ENCODE measurements at places on chromosomes 2 and 18.

- DNase-seq = no peak
Measured at GRCh38 chr2:214436470-214436869, 25.6 kb downstream of the VWC2L start.

- DNase-seq = no peak
Measured at GRCh38 chr2:229880892-229881586, 40.8 kb downstream of the TRIP12 start.

GRCh38 chr2:3099860-3100234, 277.8 kb downstream of the EIPR1 start:
- DNase-seq = no peak

- DNase-seq = no peak
Measured at GRCh38 chr2:14330884-14331283, 301.6 kb upstream of the LRATD1 start.

- no peak for DNase-seq
Measured at GRCh38 chr2:215436705-215437565, 1.1 kb upstream of the FN1 start.

- no peak for DNase-seq
Measured at GRCh38 chr2:64317707-64318475, 136.1 kb upstream of the LGALSL start.

DNA sequence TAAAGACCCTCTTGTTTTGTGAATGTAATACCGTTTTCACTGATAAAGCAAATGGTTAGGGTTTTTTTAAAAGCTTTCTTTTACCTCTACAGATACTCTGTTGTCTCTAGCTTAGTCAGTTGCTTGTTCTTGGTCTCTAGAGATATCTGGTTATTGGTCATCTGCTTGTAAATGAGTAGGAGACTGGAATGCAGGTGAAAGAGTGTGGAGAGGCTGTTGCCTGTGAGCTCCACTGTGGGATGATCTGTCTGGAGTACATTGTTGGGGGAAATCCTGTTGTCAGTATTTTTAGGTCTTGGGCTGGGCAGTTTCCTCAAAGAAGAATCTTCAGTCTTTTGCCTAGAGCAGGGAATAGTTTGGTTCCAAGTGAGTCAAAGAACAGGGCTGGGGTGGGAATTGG, 67.7 kb downstream of the SMCHD1 start:
- no peak for DNase-seq

- DNase-seq = no peak
Measured at GRCh38 chr2:237315170-237315828, 98.7 kb downstream of the COL6A3 start.

GRCh38 chr2:188459061-188459460, 167.4 kb downstream of the GULP1 start:
- DNase-seq = no peak

- no peak for DNase-seq
Measured at GRCh38 chr2:99877963-99878362, 264.4 kb downstream of the AFF3 start.

- DNase-seq = no peak
Measured at GRCh38 chr2:98114643-98115330, 27.8 kb downstream of the VWA3B start.

- DNase-seq = no peak
Measured at GRCh38 chr2:66699793-66700676, 265.1 kb downstream of the MEIS1 start.

DNA sequence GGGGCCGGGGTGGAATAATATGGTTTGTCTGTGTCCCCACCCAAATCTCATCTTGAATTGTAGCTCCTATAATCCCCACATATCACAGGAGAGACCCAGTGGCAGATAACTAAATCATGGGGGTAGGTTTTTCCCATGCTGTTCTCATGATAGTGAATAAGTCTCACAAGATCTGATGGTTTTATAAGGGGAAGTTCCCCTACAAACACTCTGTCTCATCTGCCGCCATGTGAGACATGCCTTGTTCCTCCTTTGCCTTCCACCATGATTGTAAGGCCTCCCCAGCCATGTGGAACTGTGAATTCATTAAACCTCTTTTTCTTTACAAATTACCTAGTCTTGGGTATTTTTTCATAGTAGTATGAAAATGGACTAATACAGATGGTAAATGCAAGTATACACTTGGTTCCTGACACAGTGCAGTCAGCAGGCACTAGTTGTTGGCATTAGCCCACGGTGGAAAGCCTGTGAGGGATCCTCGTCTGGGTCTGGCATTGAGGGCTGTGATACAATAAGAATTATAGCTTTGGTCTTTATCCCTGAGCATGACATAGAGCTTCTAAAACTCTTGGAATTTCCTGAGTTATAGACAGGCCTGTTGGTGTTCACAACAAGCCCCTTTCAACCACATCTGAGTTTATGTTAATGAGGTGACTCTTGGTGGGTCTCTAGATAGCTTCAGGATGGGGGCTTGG, 135.8 kb downstream of the CABLES1 start:
- DNase-seq = no peak

DNA sequence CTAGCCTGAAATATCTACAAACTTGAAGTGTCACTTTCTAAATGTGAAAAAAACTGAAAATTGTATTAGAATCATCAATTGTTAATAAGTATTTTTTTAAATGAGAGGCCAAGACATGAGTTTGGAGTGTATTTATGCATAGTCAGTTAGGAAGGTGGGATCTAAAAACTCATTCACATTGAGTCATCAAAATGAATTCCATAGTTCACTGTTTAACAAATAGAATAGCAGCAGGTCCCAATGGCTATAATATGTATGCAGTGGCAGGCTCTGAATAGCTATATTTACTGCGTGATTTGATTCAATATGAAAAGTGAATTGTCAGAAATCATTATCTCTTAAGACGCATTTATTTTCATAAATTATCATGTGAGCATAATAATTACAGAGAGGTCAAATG, 256.1 kb downstream of the ZNF385B start:
- no peak for DNase-seq

DNA sequence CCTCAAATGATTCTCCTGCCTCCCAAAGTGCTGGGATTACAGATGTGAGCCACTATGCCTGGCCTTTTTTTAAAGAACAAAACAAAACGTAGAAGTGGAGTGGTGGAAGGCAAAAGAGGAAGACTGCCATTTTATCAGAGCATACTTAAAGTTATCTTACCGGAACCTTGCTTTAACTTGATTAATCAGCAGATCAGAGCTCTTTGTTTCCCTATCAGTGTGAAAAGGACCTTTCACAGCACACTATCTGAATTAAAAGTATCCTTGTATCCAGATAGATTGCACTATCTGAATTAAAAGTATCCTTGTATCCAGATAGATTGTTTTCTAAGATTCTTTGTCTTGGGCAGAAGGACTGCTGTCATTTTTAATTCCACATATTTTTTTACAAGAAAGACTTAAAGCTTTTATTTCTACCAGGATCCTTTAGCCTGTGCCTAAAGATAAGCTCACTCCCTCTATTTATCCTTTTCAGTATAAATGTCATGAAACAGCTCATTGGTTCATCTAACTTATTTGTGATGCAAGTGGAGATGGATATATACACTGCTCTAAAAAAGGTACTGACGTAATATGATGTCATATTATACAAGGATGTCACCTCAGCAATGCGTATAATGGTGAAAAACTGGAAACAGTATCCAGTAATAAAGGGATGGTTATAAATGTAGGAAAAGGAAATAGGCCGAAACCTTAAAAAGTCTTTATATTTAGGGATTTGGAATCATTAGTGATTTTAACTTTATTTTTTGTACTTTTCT, 17.8 kb downstream of the GMCL1 start:
- DNase-seq = no peak

DNA sequence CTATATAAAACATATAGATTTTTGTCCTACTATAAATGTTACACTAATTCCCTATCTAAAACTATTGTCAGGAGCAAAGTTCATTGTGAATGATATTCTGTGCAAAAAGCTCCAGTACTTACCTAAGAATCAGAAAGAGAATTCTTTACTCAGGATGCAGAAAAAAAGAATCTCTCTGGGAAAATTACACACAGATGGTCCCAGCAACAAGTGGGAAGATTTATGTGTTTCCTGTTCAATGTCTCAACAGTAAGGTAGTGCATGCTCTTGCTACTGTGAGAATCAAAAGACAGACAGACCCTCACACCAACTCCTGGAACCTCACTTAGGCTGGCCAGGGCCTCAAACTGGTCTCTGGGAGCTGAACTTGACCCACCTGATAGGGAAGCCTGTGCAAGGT, 11.2 kb upstream of the NAPG start:
- DNase-seq = no peak

- no peak for DNase-seq
Measured at GRCh38 chr2:241496904-241497877, 11.2 kb downstream of the STK25 start.

DNA sequence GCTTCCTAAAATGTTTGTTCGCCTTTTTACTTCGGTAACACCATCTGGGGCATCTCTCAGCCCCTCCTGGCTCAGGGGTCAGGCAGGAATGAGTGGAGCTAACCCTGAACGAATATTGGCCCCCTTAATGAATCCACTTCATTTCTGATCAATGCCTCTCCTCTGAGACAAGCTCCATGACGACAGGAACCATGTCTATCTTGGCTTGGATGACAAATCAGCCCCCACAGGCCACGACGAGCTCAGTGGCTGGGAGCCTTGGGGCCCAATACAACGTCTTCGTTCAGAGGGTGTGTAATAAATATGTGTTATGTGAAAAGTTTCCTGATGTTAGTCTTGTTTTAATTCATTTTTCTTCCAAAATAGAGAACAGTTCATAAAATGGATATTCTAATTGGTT, 133.0 kb downstream of the COL6A3 start:
- DNase-seq = no peak

GRCh38 chr2:23435250-23436035, 50.5 kb downstream of the KLHL29 start:
- no peak for DNase-seq

DNA sequence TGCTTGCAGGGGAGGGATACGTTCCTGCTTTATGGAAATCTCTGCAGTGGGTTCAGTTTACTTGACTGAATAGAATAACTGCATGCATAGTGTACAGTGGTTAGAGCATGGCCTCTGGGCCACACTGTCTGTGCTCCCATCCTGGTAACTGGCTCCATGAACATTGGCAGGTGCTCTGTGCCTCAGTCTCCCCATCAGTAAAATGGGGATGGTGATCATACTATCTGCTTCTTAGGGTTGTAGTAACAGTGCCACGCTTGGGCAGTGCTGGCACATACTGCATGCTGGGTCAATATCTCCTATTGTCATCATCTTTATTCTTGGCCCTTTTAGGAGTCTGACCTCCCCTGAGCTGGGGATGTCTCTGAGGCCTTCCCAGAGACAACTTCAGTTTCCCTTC, 117.3 kb downstream of the CTIF start:
- DNase-seq = no peak

DNA sequence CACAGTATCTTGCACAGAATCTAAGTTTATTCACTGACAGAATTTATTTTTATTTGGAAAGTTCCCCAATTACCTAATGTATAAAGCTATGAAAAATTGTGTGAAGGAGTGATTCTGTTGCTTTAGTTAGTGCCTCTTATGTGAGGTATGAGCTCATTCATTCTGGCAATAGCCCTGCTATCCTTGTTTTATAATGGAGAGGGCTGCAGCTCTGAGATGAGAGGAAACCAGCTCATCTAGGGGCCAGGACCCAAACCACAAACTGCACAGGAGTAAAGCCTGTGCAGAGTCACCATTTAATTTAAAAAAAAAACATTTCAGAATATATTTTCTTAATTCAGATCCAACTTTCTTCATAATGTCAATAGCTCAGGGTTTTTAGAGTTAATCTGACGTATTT, 383.0 kb downstream of the TMEM182 start:
- DNase-seq = no peak

DNA sequence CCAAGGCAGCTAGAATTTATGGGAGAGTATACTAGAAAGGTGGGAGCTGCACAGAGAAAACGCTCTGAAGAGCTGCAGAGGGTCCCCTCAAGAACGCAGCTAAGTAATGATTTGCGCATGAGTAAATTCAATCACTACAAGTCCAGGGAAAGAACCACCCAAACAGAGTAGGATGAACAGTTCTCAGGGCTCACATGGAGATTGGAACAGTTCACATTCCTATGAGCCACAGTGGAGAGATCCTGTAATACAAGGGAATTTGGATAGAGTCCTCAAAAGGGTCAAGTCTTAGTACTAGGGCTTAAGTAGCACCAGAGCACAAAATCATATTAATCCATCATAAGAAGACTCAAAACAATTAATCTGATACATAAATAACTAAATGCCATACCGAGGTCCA, 12.7 kb downstream of the OLA1 start:
- no peak for DNase-seq

DNA sequence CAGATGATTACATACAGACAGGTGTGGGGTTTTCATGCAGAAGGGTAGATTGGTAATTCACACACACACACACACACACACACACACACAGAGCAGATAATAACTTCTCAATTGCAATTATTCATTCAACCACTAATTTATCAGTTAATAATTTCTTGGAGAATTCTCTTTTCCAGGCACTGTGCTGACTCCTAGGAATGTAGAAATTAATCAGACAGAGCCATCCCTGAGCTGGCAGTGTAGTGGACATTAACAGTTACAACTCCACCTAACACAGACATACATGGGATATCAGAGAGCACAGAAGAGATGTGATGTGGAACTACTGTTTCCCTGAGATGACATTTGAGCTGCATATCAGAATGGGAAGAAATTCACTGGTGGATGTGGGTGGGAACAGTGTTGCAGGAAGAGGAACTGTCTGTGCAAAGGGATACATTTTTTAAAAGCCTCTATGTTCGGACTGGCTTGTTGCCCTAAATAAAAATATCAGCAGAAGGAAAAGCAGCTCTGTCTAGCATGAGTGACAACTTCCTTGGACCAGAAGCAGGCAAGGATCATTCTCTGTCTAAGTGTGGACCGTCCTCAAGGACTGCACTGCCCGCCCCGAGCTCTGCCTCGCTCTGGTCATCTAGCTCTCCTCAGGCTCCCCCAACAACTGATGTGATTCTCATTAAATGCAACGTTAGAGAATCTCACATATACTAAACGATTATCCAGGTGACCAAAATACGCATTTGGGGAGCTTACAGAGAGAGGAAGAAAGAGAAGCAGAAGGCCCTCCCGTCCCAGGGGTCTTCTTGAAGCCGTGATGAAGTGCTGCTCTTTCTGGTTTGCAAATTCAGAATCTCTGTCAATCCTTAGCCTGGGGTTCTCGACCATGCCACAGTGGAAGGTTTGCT, 173.4 kb upstream of the TRIB2 start:
- DNase-seq = no peak

GRCh38 chr2:53632714-53633113, 134.9 kb upstream of the CHAC2 start:
- DNase-seq = no peak

Measured in stimulated activated CD4-positive, alpha-beta T cell treated with anti-CD3 and anti-CD28 coated beads, Interleukin-1b, Interleukin-23, amount 100 ng/mL, for 1 hour (primary cell).